ENCODE measurements at places on chromosomes 4 and X. TPM values are rescaled to one million over a fixed set of nuclear protein-coding genes. Genes with fewer than 3 reads are reported as not detected.

Gene SPOCK3
- total RNA-seq = not detected

Gene TREX2
- 0.74 TPM for total RNA-seq

Gene JADE3
- 8.2 TPM for total RNA-seq

Gene RAPGEF2
- total RNA-seq = 19.4 TPM

Gene HAUS3
- total RNA-seq = 15.2 TPM

All from foreskin keratinocyte (primary cell).